ENCODE measurements at places on chromosomes 4 and X.

GRCh38 chr4:4254666-4255065, 6.6 kb upstream of the TMEM128 start:
- peak; percentile 6 for DNase-seq

GRCh38 chrX:96112689-96113088, 572.0 kb upstream of the DIAPH2 start:
- DNase-seq, result no peak

DNA sequence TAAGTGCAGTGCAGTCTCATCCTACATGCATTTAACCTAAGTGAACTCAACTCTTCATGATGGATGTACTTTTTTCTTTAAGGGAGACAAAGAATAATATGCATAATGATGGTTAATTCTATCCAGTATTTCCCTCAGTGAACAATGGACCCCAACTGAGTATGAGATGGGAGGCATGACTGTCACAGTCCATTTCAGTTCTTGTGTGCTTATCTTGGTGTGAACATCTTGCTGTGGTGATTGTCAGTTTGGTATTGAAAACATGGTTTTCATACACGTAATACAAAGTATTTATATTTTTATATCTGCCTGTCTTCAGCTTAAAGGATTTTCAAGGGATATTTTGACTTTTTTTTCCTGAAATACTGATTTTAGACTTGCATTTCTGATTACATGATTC, 72.0 kb upstream of the NDUFC1 start:
- DNase-seq, result no peak

DNA sequence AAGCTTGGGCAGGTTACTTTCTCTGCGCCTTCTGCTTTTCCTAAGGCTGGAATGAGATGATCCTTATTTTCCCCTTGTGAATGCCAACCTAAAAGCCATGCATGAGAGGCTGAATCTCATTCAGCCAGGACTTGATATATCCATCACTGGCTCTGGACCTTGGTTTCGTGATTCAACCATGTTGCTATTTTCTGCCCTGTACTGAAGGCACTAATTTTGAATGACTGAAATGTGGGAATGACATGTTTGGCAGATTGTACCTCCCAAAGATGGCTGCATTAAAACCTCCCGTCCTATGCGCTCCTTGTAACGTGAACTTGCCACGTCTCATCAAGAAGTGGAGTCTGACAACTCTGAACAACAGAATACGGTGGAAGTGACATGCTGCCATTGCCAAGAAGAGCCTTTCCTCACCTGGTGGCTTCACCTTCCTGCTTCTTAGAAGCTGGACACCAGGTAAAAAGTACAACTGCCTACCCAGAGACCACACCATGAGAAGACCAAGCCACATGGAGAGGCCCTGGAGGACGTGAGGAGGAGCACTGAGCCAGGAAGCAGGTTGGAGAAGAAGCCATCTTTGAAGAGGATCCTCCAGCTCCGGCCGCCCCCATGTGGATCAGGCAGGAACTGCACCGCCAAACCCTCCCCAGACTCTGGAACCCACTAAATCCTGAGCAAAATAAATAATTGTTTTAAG, 174.5 kb downstream of the NSUN7 start:
- peak; percentile 49 for DNase-seq

DNA sequence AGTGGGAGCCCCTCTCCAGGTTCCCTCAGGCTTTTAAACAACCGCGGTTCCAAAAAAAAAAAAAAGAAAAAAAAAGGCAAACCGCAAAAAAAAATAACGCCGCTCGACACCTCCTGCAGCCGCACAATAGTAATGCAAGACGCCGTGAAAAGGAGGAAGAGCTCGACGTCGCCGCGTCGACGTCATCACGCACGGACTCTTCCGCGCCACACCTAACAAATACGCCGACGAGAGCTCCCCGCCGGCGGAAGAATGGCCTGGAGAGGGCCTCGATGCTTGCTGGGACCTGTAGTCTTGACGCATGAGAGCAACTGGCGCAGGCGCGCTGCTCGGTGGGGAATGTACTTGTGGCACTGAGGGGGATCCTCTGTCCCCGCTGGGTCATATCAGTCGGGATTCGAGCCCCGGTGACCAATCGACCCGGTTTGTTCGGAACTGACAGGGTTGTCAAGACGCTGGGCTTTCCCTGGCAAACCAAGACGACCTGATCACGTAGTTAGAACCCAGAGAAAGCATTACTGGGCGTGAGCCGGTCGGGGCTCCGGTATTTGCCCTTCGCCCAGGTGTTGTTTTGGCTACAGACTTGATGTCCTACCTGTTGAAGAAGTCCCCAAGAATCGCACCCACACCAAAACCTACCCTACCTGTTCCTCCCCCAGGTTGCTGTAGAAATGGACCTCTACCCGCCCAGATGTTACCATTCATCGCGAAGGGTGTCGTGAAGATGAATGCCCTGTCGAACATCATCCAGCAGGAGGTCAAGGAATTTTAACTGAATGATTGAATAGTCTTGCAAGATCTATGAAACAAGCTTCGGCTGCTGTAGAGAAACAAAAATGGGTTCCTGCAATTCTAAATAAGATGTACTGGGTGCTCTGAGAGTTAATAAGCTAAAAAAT, at the start of gene CBR4:
CBR4 (minus strand) TSS at position 131 of the 899 bp plus-strand sequence. CDS start 166 bp downstream, outside the sequence.
- DNase-seq, result peak; percentile 99

DNA sequence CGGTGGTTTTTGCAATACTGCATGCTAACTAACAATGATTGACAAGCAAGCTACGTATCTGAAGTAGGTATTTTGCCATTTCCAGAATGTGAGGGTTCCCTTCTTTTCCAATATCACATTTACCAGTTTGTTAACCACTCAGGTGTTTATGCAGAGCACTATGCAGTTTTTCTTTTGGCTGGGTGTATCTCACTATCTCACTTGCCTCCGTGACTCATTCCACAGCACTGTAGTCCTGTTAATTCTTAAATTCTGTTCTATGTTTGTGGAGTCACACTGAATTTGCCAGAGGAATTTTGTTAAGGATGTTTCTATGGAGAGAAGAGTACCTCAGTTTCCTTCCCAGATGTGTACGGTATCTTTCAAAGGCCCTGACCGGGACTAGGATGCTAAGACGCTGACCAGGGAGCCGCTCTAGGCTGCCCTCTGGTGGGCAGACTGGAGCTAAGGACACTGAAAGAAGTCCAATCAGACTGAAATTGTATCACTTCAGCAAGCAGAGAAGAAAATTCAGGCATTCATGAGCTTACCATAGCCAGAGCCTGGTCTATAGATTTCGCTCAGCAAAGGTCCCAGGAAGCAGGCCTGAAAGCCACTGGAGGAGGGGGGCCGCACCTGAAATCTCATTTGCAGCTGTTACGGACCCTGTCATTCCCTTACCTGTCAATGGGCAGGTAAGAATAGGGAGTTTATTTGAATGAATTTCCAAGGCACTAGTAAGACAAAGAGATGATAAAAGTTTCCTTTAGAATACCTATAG, 388.4 kb upstream of the SPOCK3 start:
- DNase-seq, result peak; percentile 61

DNA sequence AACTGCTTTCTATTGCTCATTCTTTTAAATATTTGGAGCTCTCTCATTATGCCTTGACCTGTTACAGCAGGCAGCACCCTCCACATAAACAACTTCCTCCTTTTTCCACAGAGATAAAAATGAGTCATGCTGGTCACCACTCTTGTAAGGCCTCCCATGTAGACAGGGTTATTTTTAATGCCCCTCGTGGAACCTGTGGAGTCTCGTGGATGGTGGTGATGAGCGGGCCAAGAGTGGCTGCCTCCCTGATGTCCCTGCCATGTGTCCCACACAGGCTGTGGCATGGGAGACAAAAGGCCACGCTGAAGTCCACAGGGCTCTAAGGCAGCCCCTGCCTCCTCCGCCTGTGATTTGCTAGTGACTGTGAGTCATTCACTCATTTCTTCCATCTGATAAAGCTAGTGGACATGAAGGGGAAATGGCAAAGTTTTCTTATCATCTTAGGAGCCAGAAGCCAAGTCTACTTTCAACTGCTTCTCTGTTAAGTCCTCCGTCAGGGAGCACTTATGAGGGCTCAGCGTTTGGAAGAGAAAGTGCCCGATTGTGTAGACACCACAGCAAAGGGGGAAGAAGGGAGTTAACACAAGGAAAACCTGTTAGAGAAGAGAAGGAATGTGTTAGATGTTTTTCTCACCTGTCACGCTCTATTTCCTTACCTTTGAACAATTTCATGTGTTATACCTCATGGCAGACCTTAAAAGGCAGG, 121.6 kb upstream of the FAT1 start:
- DNase-seq, result no peak

GRCh38 chrX:2466876-2467656, 33.7 kb downstream of the DHRSX start:
- no peak for DNase-seq

DNA sequence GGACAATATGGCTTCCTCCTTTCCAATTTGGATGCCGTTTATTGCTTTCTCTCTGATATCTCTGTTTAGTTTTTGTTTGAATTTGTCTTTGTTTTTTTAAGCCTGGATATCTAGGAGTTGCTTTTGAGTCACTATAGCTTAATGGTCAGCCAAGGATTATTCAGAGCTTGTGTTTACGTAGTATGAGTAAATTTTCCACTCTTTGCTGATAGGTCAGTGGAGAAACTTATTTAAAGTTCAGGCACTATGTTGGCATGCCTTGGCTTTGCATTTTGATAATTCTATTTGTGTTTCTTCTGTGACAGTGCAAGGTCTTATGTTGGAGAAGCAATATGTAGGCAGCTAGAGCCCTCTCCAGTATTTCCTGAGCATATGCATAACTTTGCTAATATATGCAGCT, 315.2 kb downstream of the GRID2 start:
- DNase-seq, result no peak

- DNase-seq, result peak; percentile 65
Observed at GRCh38 chrX:71652405-71652804, 14.9 kb upstream of the LOC101059915 start.

DNA sequence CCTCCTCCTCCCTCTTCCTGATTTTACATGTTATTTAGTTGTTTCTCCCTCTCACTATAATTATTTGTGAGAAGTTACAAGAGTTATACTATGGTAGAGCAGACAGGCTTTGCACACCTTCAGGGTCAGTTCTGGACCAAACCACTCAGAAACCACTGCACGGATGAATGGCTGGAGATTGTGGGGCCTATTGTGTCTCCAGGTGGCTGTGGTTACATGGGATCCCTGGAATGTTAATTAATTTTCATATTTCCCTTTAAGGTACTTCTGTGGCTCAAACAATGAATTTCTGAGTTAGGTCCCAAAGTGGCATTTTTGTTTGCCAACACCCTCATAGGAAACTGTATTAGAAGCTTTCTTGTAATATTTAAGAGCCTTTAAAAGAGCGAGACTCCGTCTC, 151.9 kb downstream of the BMPR1B start:
- DNase-seq, result no peak

DNA sequence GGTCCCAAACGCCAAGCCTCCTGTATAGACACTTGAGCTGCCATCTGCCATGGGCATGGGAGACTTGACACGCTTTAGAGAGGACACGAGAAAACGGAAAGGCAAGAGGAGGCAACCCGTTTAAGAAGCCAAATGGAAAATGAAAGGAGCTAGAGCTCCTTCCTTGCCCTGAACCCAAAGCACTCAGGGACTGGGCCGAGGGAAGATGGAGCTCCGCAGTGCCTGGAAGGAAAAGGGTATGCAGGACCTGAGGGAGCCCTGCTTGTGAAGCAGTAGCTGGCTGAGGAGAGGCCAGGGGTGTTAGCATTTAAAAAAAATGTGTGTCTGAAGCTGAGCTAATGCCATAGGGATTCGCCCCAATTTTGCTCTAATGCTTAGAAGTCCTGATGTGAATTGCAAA, 15.1 kb downstream of the MCF2 start:
- DNase-seq, result no peak

DNA sequence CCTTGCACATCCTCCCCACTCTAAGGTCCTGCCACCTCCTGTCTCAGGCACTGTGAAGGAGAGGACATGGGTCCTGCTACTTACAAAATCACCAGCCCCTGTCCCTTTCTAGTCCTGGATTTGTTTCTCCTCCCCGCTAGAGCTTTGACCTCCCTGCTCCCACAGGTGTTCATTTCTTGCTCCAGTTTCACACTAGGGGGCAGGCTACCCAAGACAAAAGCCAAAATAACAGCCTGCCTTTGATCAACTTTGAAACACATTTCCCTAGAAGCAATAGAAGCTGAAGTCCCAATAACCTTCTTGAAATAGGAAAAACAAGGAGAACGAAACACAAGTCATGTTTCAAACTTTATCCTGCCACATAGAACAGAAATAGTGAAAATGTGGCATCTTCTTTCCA, 164.4 kb downstream of the QDPR start:
- DNase-seq, result no peak

DNA sequence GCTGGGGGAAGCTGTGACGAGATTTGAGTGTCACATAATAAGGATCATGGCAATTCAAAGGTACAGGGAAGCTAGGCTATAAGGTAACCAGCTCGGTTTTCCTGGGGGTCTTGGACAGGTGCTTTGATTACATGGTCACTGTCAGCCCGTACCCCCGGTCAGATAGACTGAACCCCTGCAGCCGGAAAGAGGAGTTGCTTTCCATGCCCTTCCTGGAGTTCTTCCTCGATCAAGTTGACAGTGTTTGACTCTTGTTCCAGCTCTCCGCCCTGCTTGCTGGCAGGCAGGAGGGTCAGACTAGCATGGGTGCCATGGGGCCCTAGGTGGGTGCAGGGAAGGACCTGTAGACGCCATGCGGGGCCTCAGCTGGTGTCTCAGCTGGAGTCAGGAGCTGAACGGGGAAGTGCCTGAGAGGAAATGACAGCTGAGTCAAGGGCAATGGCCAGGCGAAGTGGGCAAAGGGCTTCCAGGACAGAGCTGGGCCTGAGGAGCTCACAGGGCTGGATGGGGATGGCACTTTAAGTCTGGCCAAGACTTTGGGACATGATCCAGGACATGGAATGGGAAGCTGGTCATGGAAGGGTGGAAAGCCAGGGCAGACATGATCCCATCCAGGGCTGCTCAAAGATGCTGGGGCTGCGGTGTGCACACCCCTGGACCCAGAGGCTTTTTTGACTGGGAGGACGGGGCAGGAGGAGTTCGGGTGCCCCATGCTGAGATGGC, 1.6 kb downstream of the TMEM187 start:
- DNase-seq, result no peak

DNA sequence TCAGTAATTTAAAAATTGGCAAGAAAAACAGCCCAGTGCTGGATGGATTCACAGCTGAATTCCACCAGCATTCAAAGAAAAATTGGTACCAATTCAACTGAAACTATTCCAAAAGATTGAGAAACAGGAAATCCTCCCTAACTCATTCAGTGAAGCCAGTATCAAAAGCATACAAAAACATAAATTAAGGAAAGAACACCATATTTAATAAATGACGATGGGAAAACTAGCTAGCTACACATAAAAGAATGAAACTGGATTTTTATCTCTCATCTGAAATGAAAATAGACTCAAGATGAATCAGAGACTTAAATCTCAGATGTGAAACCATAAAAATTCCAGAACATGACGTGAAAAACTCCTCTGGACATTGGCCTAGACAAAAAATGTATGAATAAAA, 516.8 kb upstream of the SPANXN1 start:
- no peak for DNase-seq

GRCh38 chr4:108813261-108813660, 50.4 kb upstream of the ETNPPL start:
- no peak for DNase-seq
